ENCODE measurements at places on chromosomes 3 and 15.

DNA sequence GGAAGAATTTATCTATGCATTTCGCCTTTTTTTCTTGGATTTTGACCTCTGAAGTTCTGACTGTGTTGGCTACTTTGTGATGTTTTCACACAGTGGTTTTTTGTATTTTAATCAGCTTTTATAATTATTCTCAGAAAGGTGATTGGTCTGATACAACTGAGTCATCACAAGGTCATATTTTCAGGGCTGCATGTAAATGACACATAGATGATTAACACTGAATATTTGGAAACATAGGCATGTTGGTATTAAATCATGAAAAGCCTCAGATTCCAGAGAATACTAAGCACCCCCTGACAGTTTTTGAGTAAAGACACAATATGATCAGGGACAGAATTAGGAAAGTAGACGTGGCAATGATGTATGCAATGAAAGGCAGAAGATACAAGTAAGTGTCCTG is 175.5 kb upstream of the SLCO3A1 start:
- no peak for DNase-seq

GRCh38 chr3:142976621-142977398 is 13.3 kb upstream of the PAQR9 start:
- no peak for DNase-seq

GRCh38 chr3:12370758-12371157 is 81.9 kb downstream of the PPARG start:
- DNase-seq, result no peak

DNA sequence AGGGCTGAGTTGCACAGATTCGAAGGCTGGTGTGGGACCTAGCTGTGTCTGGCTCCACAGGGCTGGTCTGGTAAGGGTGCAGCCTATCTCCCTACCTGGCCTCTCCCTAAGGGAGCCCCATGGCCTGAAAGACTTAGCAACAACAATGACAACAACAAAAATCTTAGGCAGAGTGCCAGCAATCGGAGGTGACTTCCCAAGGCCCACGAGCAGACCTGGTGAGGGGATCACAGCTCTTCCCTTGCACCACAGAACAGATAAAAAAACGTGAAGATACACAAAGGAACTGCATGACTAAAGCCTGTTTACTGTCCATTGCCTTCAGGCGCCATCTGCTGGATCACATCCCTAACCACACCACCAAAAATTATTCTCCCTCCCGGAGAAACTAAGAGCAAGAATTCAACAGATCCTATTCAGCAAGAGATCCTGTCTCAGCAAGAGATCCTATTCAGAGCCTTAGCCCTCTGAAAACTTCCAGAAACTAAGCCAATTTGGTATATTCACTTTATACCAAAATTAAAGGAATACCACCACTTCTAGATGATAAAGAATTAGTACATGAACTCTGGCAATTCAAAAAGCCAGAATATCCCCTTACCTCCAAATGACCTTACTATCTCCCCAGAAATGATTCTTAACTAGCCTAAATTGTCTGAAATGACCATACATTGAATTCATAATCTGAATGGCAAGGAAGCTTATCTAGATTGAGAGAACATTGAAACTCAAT is 24.1 kb upstream of the OR5K4 start:
- peak; percentile 60 for DNase-seq

DNA sequence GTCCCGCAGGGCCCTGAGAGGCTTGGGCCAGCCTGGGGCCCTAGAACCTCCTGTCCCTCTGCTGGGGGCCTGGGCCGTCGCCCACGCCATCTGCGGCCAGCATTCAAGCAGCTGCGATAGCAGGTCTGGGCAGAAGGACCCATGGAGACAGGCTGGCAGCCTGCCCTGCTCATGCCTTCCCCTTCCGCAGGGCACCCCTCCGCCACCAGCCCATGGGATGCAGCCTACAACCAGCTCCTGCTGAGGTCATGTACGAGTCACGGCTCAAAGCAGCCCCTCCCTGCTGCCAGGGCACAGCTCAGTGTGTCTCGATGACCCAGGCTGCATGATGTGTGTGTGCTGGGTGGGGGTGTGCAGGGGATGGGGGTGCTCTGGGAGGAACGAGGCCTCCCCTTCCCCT is 27.8 kb downstream of the DUSP7 start:
- DNase-seq, result peak; percentile 62

DNA sequence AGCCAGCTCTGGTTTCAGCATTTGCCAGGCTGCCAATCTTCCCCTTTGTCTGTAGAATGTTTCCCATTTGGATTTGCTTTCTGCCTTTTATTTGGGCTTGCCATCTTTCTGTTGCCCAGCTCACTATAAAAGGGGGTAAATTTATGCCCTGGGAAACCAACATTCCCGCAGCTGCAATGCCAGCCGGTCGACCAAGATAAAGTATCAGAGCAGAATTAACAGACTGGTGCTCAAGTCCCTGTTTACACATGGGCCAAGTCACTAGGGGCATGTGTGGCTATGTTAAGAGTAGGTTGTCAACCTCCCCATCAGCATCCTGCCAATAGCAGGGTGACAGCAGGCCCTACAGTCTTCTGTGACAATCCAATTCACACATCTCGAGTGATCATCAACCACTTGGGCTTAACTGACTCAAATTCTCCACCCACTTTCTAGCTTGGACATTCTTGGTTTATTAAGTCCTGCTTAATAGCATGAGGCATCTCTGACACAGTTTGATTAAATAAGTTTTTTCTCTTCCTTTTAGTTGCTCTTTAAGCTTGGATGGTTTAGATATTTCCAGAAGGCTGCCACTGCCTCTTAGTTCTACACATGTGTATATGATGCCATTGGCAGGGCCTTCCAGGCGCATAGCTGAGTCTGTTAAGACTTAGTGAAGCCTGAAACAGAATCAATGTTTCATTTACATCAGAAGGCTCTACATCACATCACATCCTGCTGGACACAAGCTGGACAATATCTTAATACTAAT is 24.1 kb upstream of the VEPH1 start:
- no peak for DNase-seq

DNA sequence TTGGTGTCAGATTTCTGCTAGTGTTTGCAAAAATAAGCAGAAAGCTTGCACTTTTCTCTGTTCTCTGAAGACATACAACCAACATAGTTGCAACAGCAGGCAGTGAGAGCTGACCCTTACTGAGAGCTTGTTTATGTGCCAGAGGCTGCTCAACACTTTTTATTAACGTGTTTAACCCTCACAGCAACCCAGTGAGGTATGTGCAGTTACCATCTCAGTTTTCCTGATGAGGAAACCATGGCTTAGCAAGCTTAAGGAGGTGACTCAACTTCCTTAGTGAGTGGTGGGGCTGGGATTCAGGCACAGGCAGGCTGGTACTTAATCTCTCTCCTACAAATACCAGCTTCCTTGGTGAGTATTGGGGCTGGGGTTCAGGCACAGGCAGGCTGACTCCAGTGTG is 158.1 kb upstream of the CTDSPL start:
- no peak for DNase-seq

Data from hippocampal formation (tissue), 2 donors.